ENCODE measurements at places on chromosomes 5 and 9.

- DNase-seq = no peak
Measured at GRCh38 chr9:79895232-79895631, 323.5 kb downstream of the TLE4 start.

DNA sequence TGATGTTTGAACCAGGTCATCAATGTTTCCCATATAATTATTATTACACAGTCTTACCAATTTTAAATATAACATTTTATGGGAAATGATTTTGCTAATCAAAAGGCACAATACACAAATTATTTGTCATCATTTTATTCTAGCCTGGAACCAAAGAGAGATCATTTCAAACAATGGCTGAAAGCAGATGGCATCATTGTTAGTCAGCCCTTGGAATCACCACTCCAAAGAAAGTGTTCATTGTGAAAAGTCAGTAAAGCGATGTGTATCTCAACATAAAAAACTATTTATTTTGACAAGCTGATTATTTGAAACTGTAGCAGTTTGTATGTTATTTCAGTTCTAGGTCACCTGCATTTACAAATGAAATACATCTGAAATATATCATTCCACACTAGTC is 1068.7 kb downstream of the CDH12 start:
- no peak for DNase-seq

DNA sequence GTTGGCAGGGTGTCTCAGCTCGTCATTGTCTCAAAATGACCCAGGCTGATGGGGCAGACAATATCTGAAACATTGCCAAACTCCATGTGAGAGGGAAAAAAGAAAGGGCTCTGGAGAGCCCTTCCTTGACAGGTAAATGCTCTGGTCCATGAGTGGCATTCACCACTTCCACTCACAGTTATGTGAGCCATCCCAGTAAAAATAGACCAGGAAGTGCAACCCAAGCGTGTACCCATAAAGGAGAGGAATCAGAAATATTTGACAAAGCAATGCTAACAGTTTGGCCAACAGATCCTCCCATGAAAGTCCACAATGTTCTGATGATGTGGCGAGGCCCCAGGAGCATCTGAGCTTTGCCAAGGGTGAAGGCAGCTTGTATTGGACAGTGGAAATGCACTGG is 49.4 kb downstream of the ASTN2 start:
- DNase-seq = no peak

DNA sequence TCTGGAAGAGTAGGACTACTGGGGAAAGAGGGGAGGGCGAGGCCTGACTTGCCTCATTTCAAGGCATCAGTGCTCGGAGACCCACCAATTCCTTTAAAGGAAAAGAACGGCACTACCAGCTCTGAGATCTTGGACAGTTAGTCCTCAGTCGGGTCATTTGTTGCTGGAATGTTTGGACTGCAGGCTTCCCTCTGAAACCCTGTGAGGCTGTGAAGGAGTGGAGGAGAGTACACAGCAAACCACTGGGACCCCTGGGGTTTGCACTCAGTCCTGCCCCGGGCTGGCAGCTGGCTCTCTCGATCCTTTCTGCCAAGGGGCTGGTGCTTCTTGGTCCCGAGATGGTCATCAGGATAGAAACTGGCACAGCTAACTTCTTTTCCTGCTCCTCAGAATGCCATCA is 194.5 kb downstream of the TRIO start:
- no peak for DNase-seq

- DNase-seq = no peak
Measured at GRCh38 chr5:143733665-143734455, 78.1 kb upstream of the HMHB1 start.

DNA sequence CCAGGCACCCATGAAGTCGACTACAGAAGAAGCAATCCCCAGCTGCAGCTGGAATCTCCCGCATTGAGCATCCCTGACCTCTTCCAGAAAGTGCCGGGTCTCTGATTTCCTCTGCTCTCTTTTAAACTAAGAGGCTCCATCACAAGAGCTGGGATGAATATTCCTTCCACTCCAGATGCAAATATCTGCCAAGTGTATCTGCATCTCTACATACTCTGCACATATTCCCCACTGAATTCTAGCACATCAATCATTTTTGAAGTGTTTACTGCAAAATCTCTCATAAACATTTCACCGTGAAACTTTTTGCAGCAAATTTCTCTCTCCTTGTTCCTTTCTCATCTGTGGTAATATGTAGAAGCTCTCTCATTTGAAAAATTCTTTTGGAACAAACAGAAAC is 161.5 kb downstream of the GABRB2 start:
- no peak for DNase-seq

DNA sequence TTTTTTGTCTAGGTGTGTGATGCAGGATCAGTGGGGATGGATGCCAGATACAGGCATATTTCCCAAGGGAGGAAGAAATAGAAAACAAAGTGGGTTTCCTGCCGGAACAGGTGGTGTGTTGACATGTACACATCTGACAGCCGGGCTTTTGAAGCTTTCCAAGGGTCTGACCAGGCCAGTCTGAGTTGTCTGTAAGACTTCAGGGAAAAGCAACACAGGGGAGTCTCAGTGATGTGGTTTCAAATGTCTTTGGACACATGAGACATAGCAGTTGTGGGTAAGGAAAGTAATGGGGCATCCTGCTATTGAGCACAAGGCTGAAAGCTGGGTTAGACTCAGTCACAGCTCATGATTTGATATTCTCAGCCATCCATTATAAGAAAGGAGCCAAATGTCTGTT is 274.9 kb downstream of the PIK3R1 start:
- DNase-seq = no peak

DNA sequence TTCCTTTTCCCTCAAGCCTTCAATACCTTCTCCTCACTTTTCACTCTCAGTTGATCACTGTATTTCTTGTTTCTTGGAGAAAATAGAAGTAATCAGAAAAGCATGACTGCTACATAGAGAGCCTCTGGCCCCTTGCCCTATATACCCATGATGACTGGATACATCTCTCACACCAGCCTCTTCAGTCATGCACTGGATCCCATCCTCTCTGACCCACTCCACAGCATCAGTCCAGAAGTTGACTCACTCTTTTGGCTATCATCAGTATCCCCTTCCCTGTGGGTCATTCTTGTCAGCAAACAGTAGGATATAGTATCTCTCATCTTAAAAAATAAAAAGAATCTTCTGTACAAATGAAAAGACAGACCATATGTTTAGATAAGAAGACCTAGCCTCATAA is 32.9 kb downstream of the PTCD2 start:
- DNase-seq = no peak

DNA sequence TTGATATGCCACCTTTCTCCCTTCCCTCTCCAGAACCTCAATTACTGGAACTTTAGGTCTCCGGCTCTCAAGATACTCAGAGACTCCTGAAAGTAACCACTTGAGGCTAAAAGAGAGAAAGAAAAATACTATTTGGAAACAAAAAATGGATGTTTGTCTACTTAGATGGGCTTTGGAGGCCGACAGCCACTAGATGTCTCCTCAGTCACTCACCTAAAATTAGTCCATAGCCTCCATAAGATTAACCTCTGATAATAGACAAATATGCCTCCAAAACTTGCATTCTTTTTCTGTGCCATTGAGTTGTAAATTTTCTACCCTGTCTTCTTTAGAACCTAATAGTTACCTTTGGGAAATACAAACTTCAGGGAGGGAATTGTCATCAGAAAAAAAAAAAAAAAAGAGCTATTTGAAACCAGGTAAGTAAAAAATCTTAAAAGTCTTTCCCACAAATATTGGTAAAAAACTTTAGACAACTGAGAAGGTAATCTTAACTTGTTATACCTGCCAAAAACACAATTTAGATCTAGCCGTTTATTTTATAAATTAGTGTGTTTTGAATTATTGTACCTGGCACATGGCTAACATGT is 11.2 kb upstream of the PCDH1 start:
- no peak for DNase-seq

DNA sequence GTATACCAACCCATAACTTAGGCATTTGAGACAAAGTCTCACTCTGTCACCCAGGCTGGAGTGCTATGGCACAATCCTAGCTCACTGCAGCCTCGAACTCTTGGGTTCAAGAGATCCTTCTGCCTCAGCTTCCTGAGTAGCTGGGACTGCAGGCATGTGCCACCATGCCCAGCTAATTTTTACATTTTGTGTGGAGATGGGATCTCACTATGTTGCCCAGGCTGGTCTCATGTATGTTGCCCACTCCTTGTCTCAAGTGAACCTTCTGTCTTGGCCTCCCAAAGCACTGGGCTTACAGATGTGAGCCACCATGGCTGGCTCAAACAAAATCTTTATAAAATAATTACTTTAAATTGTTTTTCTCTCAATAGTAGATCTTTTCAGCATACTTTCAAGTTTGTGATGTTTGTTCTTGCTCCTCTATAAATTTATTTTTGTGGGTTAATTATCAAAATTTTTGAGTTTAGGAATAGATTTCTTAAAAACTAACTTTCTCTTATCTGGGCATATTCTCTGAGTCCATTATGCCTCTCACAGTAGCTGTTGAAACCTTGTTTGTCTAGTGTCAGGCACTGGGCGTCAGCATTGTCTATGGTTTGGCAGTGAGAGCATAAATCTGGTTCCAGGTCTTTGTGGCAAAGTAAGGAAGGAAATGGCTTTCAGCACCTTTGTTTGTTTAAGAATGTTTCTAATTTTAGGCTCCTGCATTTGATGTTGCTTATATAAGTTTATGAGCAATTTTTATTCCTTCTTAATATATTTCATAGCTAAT is 38.7 kb downstream of the NLN start:
- peak; percentile 21 for DNase-seq

- DNase-seq = no peak
Measured at GRCh38 chr5:130116462-130116861, 212.2 kb downstream of the CHSY3 start.

- no peak for DNase-seq
Measured at GRCh38 chr9:133344979-133345378, 3.0 kb downstream of the MED22 start.
